ENCODE measurements at places on chromosomes 7 and 10.

GRCh38 chr10:118851062-118852035 is 96.6 kb upstream of the CACUL1 start:
- no peak for DNase-seq

DNA sequence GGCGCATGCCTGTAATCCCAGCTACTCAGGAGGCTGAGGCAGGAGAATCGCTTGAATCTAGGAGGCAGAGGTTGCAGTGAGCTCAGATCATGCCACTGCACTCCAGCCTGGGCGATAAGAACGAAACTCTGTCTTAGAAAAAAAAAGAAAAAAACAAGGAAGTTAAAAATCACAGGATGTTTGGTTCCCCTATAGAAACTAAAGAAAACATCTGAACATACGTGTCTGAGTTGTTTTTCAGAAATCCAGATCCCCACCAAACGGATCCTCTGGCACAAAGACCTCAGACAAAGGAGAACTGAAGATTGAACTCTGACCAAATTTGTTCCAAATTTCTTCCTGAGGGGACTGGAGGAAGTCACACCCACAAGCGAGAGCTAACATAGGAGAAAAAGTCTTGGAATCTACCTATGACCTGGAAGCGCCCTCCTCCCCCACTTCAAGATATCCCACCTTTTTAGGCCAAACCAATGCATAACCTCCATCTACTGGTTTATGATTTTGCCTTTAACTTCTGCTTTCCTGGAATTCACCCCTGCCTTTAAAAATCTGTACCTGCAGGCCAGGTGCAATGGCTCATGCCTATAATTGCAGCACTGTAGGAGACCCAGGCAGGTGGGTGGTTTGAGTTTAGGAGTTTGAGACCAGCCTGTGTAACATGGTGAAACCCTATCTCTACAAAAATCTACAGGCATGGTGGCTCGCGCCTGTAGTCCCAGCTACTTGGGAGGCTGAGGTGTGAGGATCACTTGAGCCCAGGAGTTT is 19.7 kb upstream of the SIRT1 start:
- no peak for DNase-seq

DNA sequence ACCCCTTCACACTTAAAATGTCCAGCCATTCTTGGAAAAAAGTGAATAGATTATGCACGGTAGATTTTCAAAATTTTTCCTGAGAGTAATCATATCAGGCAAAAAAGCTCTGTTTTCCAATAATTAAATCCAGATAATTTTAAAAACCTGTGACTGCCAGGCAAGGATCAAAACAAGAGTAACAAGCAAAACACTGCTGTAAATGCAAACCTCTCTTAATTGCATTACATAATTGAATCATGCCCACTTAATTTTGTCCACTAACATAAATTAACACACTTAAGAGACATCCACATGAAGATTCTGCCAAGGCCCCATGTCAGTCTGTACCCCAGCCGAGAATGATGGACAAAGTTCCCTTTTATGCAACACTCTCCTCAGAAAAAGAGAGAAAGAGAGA is 135.3 kb downstream of the FGFR2 start:
- DNase-seq = no peak

GRCh38 chr10:43315535-43316207 is 48.8 kb upstream of the RASGEF1A start:
- DNase-seq = no peak

GRCh38 chr7:91066627-91067026 is 197.6 kb upstream of the FZD1 start:
- DNase-seq = no peak

GRCh38 chr7:113140956-113141355 is 22.6 kb upstream of the SMIM30 start:
- no peak for DNase-seq
